Activated CD4-positive, alpha-beta T cell treated with anti-CD3 and anti-CD28 coated beads for 1 hour (primary cell): ENCODE measurements at places on chromosomes 4 and X.

DNA sequence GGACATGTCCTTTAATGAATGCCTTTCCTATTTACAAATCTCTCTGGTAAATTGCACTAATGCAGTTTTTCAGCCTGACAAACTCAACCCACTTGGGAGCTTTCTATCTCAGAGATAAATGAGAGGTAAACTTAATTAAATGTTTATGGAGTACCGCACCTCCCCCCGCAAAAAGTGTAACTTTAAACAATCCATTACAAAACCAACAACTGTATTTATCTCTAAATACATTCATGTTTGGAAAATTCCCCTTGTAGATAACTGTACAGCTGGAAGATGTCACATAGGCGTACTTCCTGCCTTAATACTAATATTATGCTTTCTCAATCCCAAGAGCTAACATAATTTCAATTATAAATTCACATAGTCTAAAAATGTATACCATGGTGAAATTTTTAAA is 215.5 kb downstream of the LDB2 start:
- no peak for DNase-seq

DNA sequence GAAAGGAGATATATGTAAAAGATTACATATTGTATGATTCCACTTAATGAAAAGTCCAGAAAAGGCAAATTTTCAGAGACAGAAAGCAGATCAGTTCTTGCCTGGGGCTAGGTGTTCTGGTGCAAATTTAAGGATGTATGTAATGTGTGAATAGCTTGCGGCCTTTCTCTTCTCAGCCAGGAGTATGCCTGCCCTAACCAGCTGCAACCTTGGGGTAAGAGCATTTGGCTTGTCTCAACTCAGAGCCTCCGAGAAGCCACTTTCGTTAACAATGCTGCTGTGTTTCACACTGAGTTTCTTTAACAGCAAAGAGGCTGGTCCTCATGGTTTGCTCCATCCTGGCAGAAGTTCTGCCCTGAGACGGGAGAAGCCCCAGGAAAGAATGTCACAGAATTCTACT is 102.7 kb downstream of the SPCS3 start:
- no peak for DNase-seq

DNA sequence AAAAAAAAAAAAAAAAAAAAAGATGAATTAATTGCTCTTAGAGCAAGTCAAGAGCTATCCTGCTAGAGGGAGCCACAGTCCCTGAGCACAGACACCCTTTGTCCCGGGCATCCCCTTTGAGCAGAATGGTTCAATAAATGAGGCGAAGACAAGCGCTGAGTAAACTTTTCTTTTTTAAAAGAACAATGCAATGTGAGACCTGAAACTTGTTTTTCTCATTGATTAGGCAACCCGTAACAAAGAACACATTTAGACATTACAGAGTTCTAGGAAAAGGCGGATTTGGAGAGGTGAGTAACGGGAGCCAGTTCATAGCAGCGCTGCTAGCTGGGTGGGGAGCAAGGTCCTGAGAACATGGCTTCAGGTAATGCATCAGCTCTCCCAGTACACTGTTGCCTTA is 46.1 kb downstream of the GRK4 start:
- no peak for DNase-seq

- no peak for DNase-seq
Observed at GRCh38 chrX:119512146-119512800, 44.0 kb downstream of the SLC25A5 start.

- DNase-seq: no peak
Observed at GRCh38 chrX:71927040-71927439, 16.4 kb downstream of the NHSL2 start.

- no peak for DNase-seq
Observed at GRCh38 chr4:128675083-128675482, 134.4 kb upstream of the JADE1 start.
